CD4-positive, alpha-beta memory T cell (primary cell): ENCODE measurements at places on chromosomes 6 and 20. TPM values are rescaled to one million over a fixed set of nuclear protein-coding genes. Genes with fewer than 3 reads are reported as not detected.

Gene BMP7
- not detected for polyA plus RNA-seq

Gene ETV7
- polyA plus RNA-seq: 5.4 TPM

Gene FRK
- not detected for polyA plus RNA-seq

Gene NKX2-4
- polyA plus RNA-seq: not detected

Gene CD93
- polyA plus RNA-seq: not detected
